ENCODE measurements at places on chromosomes 6 and 20.

DNA sequence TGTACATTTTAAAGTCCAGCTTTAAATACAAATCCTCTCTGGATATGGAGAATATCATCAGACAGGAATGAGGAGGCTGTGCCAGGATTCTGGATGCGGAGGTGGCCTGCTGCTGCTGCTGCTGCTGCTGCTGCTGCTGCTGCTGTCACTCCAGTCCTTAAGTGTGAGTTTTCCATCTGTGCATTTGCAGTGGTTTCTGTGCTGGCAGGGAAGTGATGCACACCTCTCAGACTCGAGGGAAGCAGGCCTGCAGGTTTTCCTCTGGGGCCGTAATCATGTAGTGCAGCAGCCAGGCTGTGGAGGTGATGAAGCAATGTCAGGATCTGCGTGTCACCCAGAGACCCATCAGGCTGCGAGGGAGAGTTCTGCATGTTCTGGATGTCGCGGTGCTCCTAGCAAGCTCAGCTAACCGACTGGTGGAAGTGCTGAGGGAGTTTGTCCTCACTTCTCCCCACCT is 32.0 kb downstream of the CFAP61 start:
- DNase-seq, result no peak

GRCh38 chr6:135331002-135331401 is 149.9 kb downstream of the MYB start:
- DNase-seq, result no peak

DNA sequence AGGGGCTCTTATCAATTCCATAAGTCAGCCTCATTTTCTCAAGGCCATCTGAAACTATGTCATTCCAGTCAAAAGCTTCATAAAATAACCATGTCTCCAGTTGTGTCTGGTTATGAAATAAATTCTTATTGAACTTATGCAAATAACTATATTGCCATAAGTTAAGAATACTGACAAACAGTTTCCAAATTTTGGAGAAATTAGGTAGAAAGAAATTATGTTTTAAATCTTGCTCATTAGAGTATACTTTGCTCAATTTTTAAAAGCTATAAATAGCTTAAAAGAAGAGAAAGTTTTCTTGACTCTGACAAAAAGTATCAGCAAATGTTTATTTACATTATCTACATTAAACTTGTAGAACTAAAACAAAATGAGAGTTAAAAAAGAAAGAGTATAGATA is 63.0 kb upstream of the MRAP2 start:
- no peak for DNase-seq

DNA sequence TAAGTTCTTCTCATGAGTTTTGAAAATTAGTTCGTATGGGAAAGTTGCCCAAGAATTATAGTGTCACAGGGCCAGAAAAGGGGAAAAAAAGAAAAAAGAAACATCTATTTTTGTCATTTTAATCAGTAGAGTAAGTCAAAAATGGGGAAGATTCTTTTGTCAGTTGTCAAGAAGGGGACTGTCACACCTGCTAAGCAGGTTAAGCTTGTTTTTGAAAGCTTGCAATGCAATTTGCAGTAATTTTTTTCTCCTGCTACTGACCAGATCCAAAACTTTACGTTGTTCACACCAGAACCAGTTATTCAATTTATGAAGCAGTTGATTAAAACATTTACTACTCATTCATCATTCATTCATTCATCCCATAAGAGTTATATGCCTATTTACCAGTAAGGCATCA is 171.4 kb downstream of the SOX4 start:
- DNase-seq, result no peak

DNA sequence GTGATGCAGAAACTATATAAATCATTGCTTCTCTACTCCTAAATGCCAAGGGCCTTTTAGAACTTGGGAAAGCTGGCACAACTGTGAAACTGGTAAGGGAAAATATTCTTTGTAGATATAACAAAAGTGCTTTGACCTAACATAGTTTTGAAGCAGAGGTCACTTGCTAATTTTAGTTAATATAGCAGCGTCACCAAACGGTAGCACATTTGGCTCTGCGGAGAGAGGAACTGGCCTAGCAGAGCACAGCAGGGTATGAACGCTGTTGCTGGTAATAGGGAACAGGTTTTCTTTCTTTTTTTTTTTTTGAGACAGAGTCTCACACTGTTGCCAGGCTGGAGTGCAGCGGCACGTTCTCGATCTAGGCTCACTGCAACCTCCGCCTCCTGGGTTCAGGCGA is 67.4 kb downstream of the ECT2L start:
- DNase-seq, result no peak
